Choroid plexus epithelial cell (primary cell): ENCODE measurements at places on chromosomes 1 and 21.

GRCh38 chr1:39394598-39394997 lies 96.8 kb upstream of the BMP8A start:
- DNase-seq = no peak

DNA sequence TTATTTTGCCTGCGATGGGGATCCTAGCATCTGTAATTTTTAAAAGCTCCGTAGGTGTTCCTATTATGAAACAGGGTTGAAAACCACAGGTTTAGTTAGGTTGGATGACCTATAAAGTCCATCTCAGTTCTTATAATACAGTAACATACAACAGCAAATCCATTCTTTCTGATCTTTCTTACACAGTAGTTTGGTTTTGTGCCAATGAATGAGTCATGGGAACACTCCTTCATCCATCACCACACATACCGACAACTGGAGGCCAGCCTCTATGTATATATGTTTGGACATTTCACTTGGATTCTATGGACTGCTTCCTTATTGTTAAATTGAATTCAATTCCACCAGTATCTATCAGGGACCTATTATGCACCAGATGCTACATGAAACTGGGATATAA lies 118.4 kb upstream of the L1TD1 start:
- peak; percentile 92 for DNase-seq

- peak; percentile 84 for DNase-seq
Measured at GRCh38 chr1:12454406-12455391, 163.3 kb downstream of the DHRS3 start.

- DNase-seq = peak; percentile 29
Measured at GRCh38 chr1:192243721-192244120, 73.1 kb upstream of the RGS21 start.

DNA sequence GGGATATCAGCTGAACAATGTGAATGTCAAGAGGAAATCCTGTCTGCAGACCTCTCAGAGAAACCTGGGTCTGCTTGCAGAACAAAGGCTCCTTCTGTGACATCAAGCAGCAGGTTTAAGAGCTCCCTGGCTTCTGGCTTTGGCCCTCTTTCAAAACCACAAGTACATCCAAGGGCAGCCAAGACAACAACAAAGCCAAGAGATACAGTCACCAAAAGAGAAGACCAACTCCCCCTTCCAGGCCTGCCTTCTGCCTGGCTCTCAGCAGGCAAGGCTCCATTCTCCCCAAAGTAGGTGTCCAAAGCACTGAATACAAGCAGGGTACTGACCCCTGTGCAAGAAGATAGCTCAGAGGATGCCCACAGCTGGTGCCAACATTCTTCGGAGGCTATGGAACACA lies 11.5 kb downstream of the BCAR3 start:
- peak; percentile 77 for DNase-seq

- DNase-seq = no peak
Measured at GRCh38 chr1:40851643-40852042, 10.5 kb downstream of the CITED4 start.

GRCh38 chr1:84330125-84330984 lies 28.8 kb downstream of the SAMD13 start:
- peak; percentile 12 for DNase-seq

DNA sequence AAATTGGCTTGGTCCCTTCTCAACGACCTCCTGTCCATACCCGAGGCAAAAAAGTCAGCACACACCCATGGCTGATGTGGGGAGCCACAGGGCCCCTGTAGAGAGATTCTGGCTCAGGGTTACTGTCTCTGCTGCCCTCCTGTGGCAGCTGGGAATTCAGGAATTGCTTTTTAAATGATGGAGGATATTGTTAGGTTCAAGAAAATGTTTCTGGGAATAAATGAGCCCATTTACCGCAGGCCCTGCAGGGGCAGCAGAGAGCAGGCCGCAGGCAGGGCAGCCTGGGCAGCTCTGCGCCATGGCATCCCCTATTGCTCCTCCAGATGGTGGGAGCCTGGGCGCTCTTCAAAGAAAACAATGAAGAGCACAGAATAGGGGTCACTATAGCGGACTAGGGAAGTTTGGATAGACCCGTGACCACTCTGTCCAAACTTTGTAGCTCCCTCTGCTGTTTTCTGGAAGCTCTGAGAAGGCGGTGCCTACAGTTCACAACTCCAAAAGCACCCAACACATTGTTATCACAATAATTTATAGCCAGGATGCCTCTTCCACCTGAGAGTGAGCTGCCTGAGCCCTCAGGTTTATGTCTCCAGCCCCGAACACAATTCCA lies 201.1 kb downstream of the BACH1 start:
- DNase-seq = peak; percentile 75

- no peak for DNase-seq
Measured at GRCh38 chr21:15095326-15095725, 30.5 kb upstream of the NRIP1 start.

DNA sequence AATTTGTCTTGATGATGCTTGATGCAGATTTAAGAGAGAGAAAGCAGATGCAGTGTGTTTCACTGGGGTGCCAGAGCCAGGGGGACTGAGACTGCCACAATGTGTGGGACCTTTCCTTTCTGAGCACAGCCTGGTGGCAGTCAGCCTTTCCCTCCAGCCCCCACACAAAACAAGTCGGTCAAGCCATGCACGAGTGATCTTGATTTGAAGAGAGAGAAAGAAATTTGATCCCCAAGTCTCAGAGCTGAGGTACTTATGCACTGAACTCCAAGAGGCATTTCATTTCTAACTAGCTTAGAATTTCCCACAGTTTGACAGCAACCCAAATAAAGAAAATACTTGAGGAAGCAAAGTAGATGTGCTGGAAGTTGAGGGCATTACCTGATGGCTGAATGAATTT lies 193.8 kb downstream of the ST6GALNAC3 start:
- DNase-seq = peak; percentile 19

DNA sequence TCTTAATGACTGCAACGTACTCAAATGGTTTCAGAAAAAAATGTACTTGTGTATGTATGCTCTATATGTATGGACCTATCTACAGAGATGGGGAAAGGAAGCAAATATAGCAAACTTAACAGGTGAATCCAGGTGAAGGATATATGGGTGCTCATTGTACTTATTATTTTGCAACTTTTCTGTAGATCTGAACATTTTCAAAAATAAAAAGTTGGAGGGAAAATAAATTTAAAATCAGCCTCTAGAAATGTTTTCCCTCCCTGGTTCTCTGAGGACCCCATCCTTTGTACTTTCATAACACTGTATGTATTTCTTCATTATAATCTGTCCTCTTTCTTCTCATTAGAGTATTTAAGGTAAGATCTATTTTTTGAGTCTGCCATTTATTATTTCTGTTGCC lies 17.9 kb downstream of the FMO5 start:
- no peak for DNase-seq

- DNase-seq = no peak
Measured at GRCh38 chr1:112841825-112842224, 114.2 kb downstream of the SLC16A1 start.

DNA sequence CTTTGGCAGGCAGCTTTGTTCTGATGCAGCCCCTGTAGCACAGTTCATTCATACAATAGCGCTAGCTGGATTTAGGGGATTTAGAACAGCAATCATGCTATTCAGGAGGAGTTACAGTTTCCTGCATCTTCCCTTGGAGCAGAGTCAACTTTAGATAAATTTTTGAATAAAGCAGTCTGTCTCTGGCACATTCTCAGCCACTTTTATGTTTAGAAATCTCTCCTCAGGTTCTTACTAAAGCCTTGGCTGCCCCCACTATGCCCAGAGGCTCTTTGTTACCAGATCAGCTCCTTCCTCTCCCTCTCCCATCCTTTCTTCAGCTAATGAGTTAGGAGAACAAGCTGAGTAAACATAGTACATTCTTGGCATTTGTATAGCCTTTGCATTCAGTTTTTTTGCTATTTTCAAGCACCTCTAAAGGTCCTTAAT lies 17.0 kb upstream of the PIGC start:
- DNase-seq = no peak

- DNase-seq = no peak
Measured at GRCh38 chr21:35226968-35227744, 178.1 kb upstream of the RUNX1 start.

DNA sequence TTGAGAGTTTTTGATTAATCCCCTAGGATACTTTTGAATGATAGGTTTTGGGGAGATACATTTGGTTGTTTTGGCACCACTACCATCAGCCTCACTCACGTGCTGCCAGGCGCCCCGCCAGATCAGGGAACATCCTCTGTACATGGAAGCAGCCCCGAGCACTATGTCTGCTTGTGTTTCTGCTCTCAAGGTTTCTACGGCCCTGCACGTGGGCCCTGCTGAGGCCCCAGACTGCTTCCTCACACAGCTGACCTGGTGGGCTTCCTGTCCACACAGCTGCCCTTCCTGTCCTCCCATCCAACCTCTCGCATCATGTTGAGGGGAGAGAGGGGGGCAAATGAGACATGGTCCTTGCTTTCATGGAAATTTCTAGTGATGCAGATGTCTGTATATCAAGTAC lies 20.0 kb downstream of the ADARB1 start:
- no peak for DNase-seq

DNA sequence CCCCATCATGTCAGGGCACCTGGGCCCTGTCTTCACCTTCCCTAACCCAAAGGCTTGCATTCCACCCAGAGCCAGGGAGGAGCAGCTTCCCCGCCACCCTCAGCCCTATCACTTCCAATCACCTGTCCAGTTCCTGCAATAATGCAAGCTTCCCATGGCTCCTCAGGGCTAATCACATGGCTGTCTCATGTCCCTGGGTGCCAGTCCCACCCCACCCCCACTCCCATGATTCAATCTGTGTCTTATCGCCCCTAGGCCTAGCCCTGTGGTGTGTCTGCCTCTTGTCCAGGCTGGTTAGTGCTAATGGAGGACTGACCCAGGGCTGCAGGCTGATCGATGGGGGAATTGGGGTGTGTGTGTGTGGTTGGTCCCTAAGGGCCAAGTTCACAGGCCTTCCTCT lies 11.0 kb upstream of the PEAR1 start:
- no peak for DNase-seq
